ENCODE measurements at places on chromosomes 4 and X.

- DNase-seq: no peak
These were observed 131.6 kb downstream of the CEP135 start for GRCh38 chr4:56080384-56080783.

DNA sequence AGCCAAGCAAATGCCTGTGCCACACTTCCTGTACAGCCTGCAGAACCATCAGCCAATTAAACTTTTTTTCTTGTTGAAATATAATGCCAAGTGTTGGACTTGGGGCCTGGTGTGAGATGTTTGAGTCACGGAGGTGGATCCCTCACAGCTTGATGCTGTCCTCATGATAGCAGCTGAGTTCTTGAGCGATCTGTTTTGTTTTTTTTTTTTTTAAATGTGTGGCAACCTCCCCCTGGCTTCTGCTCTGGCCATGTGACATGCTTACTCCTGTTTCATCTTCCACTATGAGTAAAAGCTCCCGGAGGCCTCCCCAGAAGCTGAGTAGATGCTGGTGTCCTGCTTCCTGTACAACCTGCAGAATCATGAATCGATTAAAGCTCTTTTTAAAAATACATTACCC lies 973.3 kb upstream of the FTHL17 start:
- DNase-seq: no peak

DNA sequence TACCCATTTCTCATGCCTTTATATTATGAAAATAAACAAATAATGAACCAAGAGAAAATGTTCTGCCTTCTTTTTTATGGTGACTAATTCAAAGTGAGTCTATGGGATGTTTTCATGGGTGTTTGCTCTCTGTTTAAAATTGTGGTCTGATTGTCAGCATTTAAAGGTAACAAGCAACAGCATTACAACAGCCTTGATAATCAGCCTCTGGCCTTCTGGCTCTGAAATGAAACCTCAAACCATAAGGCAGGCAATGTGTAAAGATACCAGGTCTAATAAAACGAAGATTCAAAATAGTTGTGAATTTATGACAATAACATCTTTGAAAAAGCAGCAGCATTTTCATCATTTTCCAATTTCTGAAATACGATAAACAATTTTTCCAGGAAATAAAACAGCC lies 63.7 kb downstream of the FAM13A start:
- DNase-seq: no peak

- DNase-seq: peak; percentile 63
These were observed 16.4 kb downstream of the NAAA start for GRCh38 chr4:75924309-75924827.

- no peak for DNase-seq
These were observed 792.9 kb upstream of the HTR2C start for GRCh38 chrX:113790987-113791386.

Data from NCI-H1092 treated with DMSO at 0.1 percent for 48 hours (cell line).